ENCODE measurements at places on chromosomes 16 and 17.

DNA sequence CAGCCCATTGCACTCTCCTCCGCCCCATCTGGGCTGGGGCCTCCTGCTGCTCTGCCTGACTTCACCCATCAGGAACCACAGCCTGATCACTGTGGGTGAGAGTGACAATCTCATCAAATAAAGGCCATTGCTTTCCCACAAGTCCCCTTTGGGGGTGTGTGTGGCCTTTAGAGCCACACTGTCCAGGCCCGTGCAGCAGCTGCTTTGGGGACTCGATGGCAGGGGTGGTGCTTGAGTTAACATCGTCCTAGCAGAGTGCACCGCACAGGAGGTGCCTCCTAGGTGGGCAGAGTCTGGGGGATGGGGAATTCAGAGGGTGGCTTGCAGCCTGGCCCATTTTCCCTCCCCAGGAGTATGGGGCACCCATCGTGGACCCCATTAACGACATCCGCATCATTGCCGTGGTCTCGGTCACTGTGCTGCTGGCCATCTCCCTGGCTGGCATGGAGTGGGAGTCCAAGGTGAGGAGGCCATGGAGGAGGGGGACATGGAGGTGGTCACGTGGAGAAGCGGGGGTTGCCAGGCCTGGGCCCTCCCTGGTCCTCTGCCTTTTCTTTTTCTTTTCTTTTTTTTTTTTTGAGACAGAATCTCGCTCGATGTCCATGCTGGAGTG lies 5.4 kb downstream of the SLC12A3 start:
- no peak for DNase-seq

DNA sequence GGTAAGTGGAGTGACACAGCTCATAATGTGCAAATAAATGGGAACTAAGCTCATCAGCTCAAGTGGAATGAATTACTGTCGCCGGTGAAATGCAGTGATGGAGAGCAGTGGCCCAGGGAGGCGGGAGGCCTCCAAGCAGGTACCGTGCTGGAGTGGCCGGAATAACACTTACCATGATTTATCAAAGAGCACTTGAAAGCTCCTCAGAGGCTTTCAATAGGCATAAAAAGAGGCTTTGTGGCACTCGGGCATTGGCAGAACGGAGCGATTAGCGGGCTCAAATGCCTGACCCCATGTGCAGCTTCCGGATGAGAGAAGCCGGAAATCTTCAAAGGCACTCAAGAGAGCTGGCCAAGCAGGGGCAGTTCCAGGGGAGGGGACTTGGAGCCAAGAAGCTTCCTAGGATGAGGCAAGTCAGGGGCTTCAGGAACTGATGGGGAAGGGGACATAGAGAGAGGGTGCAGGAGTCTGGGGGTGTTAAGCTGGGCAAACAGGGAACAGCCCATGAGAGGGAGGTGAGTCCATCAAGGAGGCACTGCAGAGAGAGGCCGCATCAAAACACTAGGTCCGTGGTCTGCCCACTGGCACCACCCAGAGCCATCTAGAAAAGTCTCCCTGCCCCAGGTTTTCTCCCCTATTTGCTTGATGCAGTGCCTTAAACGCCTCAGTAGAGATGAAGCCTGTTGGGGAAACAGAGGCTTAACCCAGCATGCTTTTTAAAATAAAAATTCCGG lies 144.0 kb upstream of the IRX6 start:
- DNase-seq: no peak

DNA sequence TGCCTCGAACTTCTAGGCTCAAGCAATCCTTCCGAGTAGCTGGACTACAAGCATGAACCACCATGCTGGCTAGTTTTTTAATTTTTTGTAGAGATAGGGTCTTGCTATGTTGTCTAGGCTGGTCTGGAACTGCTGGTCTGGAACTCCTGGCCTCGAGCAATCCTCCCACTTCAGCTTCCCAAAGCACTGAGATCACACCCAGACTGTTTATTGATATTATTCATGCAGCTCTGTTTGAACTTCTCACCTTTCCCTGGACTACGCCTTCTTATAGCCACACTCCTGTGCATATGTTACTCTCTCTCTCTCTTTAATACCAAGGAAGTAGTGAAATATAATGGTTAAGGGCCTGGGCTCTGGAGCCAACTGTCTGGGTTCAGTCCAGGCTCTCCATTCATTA lies 4.6 kb downstream of the COG7 start:
- DNase-seq: no peak

DNA sequence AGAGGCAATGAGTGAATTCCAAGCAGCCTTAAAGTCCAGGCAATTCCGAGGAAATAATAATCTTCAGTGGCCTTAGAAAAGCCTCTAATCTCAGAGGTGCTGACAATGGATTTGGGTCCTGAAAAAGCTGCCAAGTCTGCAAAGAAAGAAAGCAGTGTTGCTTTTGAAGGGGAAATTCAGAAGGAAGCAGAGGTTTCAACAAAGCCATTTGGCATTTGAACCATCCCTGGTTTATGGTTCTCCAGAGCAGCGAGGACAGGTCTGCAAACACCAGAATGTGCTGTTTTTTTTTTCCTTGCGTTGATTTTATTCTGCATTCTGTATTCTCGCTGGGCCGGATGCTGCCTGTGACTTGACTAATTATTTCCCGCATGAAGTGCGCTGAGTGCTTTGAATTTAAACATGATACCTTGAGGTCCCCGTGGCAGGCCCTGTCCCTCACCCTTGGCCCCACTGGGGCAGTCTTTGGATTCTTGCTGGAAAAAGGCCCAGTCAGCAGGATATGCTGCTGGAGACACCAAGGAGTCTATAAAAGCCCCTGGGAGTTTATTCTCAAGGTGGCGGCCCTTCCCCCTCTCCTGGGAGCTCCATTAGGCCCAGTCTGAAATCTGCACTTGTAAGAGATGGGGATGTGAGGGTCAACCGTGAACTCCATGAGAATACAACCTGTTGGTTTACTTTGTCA lies 338.3 kb downstream of the HAPSTR1 start:
- DNase-seq: no peak

DNA sequence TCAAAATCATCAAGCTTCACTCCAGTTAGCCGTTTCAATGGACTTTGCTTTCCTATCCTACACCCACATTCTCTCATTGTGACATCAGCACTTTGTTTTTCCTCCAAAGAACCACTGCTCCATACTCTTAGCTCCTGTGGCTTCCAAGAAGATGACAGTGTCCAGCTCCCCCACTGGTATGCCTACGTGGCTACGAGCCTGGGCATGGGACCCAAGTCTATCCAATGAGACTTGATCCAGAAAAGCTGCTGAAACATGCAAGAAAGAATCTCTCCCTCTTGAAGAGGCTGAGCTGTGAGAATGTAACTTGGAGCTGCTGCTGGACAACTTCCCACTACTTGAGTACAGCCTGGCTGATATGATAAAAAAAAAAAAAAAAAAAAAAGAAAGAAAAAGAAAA lies 9.4 kb downstream of the TOX3 start:
- no peak for DNase-seq

GRCh38 chr16:69830534-69831211 lies 68.5 kb downstream of the WWP2 start:
- no peak for DNase-seq

- DNase-seq: no peak
These were observed 12.7 kb upstream of the STAC2 start for GRCh38 chr17:39238311-39238972.
